ENCODE measurements at places on chromosomes 3 and 15.

DNA sequence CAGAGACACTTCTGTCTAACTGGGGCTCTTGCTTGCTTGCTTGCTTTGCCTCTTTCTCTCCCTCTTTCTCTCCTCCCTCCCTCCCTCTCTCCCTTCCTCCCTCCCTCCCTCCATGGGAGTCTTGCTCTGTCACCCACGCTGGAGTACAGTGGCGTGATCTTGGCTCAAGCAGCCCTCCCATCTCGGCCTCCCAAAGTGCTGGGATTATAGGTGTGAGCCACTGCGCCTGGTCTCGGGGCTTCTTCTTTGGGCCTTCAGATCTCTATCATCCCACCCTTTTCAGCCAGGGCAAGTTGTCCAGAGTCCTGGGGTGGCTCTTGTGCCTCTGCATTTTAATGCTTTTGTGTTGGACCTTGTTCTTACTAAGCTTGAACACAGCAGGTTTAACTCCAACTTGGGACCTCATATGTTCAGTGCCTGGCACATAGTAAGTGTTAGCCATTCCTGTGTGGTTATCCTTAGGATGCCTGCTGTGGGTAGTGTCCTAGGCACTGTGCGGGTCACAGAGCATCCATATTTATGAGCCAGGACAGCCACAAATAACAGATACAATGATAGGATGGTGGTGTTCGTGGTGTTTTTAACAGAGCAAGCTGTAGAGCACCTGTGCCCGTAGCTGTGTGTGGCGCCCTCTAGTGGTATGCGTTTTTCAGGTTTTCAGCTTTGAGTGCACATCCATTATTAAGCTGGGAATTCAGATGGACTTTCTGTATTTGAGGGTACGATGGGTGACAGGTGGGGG lies 75.1 kb downstream of the CCK start:
- DNase-seq = peak; percentile 34

GRCh38 chr15:83477172-83477807 lies 30.1 kb downstream of the SH3GL3 start:
- DNase-seq = no peak

- no peak for DNase-seq
These were observed 355.1 kb downstream of the NAALADL2 start for GRCh38 chr3:175214216-175214615.

DNA sequence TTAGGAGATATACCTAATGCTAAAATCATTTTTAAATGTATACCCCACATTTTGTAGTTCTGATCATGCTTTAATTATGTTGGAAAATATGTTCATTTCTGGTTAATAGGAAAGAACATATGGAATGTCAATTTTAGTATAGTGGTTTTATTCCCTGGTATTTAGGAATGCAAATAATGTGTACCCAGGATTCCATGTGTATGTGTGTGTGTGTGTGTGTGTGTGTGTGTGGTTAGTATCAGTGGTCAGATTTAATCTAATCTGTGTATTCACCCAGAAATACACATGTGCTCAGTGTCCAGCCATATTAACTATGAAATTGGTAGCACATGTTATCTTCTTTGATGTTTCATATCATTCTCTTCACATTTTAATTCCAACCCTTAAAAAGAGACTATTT lies 233.5 kb upstream of the DCBLD2 start:
- no peak for DNase-seq

Measured in stimulated activated naive CD4-positive, alpha-beta T cell treated with Interleukin-2 at 50 U/mL for 16 hours (primary cell).